ENCODE measurements at places on chromosomes 7 and 10.

GRCh38 chr10:75350791-75351190 lies 50.8 kb downstream of the ZNF503 start:
- no peak for DNase-seq

GRCh38 chr10:78642269-78642816 lies 426.4 kb upstream of the ZMIZ1 start:
- DNase-seq = no peak

GRCh38 chr7:155281398-155281969 lies 16.2 kb upstream of the INSIG1 start:
- no peak for DNase-seq

GRCh38 chr10:15660990-15661389 lies 58.7 kb downstream of the ITGA8 start:
- DNase-seq = no peak

- DNase-seq = no peak
Observed at GRCh38 chr7:140334341-140335057, 63.8 kb downstream of the SLC37A3 start.
